ENCODE measurements at places on chromosomes 4 and X.
A peak's percentile ranks its signal among the peaks of the same experiment; 100 is the strongest.

DNA sequence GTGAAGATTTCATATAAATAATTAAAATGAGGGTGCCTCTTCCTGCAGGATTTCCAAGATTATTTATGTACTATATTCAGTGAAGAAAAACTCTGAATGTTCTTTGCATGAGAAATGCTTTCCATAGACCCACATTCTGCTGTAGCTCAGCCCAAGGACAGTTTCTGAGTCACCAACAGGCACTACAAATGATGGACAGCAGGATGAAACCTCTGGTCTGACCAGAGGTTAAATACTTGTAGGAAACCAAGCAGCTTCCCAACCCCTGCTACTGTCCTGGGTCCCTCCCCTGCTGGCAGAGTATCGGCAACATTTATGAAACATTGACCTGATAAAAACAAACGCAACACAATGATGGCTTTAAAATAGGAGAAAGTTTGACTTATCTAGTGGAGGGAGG, 73.1 kb downstream of the CXXC4 start:
- DNase-seq = no peak

DNA sequence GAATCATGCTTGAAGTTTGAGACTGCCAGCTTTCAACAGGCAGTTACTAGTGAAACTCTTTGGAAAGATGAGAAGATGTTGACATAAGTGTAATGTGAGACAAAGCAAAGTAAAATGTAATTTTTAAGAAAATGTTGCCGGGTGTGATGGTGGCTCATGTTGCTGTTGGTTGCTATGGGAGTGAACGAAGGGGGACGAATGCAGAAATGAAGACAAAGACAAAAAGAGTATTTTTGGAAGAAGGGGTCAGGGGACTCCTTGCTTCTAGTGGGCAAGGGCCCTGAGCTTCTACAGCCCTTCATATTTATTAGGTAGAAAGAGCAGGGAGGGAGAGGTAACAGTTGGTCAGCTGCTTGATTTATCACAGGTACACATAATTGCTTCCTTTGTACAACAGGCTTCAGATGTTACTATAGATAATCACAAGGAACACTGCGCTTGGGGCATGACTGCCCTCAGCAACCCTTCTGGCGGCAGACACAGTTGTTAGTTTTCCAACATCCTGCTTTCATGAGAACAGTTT, 11.9 kb upstream of the UGDH start:
- DNase-seq = no peak

GRCh38 chrX:72262077-72262476, 15.0 kb downstream of the RPS4X start:
- no peak for DNase-seq

- no peak for DNase-seq
Measured at GRCh38 chr4:5821665-5822358, 71.1 kb downstream of the CRMP1 start.

DNA sequence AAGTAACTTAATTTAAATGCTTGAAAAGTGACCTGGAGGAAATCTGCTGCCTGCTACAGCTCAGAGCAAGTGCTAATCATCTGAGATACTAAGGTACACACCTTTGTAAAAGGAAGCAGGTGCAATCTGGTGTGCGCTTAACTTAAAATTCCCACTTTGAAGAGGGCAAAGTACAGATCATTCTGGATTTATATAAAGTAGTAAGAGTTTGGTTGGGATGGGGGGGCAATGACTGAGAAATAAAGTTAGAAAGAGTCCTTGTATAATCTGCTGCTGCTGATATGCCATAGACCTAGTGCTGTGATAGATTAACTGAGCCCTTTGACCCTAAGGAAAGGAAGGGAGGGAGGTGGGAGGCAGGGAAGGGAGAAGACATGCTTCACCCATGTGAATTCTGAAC, 141.0 kb downstream of the MTNR1A start:
- no peak for DNase-seq

DNA sequence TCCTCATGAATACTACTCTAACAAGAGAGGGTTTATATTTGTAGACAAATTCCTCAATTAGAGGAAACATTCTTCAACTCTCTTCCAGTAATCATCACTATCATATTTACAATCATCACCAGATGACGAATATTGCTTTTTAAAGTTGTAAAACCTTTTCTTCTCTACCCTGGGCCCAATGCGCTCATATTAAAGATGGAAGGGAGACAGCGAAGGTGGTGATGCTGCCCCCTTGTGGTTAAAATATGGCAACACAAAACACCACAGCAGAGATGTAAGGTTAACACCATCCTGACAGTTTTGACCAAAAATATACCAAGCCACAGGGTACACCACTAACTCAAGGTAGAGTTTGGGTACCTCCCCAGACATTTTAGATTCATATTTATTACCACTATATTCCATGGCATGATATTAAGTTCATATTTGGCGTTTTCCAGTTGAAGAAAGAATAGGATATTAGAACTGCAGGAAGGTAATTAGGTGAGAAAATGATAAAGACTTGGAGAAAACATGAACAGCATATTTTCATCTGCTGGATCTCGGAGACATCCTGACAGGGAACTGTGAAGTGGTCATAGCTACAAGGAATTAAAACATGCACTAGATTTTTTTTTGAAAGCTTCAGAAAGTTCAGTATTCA, 72.8 kb downstream of the SLC9A7 start:
- DNase-seq = no peak

DNA sequence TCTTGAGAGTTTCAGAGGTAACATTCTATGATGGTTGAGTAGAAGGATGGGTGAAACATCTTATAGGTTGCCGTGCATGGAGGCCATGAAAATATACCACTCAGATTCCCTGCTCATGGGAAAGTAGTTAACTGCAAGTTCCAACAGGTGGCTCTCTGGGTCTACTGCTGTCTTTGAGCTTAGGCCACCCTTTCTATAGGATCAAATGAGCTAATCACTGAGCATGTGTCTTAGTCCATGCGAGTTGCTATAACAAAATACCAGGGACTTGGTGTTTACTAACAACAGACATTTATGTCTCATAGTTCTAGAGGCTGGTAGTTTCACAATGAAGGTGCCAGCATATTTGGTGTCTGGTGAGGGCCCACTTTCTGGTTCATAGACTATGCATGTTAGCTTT, 144.8 kb upstream of the UNC5C start:
- DNase-seq = no peak

DNA sequence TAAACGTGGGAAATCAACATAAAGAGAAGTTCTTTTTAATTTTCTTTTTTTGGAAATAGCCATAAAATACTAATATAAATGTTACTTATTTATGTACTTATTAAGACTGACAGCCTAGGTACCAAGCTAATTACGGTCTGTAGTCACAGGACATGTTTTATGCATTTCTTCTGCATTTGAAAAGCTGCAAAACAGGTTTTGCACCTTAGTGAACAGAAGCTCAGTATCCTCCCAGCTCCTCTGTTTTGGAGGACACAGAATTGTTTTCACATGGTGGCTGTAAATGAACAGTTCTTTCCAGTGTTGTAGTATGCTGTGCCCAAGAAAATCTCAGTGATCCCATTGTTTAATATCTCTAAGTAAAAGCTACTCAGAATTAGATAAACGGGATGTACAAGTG, 1788.0 kb upstream of the TENM3 start:
- no peak for DNase-seq

- no peak for DNase-seq
Measured at GRCh38 chr4:1126506-1126905, 13.1 kb upstream of the RNF212 start.

DNA sequence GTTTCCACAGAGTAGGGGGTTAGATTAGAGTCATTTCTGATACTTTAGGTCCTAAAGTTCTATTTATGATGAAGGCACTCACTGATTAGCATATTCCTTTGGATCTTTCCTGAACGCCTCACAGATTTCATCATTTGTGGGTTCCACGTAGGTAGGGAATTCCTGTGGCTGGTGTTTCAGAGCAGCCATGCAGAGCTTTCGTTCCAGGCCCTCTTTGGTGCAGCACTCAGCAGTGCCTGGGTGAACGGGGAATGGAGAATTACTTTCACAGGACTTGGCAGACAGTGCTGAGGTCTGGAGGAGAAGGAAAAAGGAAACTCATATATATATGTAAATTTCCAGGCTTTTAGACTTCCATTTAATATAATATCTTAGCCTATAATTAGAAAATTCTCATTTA, 18.5 kb downstream of the GC start:
- DNase-seq = no peak

- no peak for DNase-seq
Measured at GRCh38 chr4:159900562-159900961, 797.7 kb downstream of the RAPGEF2 start.

DNA sequence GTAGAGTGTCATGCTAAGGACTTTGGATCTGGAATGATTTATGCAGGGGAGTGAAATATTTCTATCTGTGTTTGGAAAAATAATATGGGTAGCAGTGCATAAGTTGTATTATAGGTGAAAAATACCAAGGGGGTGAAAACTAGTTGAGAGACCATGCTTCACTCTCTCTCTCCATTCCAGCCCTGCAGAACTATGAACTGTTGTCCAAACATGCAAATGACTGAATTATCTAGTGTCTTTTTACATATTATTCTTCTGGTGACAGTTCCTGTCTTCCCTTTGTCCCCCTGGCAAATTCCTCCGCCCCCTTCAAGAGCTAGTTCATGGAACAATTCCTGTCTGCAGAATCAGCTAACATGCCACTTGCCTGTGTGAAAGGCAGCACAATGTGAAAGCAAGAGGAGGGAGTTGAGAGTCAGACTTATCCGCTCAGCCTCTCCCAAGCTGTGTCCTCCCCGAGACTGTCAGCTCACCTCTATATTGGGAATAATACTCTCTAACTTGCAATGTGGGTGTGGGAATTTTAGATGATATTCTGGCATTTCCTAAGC, 2.3 kb downstream of the PF4 start:
- DNase-seq = no peak

GRCh38 chr4:104188301-104188700, 306.4 kb downstream of the CXXC4 start:
- no peak for DNase-seq

- no peak for DNase-seq
Measured at GRCh38 chr4:1815997-1816860, 23.1 kb downstream of the FGFR3 start.

DNA sequence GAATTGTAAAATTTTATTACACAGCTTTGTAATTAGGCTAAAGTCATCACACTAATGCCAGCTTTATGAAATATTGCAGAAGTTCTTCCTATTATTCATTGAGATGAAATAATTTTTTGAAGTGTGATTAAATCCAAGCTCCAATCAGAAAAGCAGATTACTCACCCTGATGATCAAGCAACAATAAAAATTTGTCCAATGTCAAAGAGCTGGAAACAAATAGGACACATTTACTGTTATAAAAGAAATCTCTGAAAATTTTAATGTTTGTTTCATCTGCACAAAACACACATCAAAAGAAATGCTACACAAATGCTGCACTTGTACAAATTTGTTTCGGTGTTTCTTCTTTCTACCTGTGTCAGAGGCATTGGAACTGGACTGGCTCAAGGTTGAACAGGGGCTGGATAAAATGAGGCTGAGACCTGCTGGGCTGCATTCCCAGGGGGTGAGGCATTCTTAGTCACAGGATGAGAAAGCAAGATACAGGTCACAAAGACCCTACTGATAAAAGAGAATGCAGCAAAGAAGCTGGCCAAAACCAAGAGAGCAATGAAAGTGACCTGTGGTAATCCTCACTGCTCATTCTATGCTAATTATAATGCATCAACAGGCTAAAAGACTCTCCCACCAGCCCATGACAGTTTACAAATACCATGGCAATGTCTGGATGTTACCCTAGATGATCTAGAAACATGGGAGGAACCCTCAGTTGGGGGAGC, 78.3 kb downstream of the GASK1B start:
- peak; percentile 2 for DNase-seq

DNA sequence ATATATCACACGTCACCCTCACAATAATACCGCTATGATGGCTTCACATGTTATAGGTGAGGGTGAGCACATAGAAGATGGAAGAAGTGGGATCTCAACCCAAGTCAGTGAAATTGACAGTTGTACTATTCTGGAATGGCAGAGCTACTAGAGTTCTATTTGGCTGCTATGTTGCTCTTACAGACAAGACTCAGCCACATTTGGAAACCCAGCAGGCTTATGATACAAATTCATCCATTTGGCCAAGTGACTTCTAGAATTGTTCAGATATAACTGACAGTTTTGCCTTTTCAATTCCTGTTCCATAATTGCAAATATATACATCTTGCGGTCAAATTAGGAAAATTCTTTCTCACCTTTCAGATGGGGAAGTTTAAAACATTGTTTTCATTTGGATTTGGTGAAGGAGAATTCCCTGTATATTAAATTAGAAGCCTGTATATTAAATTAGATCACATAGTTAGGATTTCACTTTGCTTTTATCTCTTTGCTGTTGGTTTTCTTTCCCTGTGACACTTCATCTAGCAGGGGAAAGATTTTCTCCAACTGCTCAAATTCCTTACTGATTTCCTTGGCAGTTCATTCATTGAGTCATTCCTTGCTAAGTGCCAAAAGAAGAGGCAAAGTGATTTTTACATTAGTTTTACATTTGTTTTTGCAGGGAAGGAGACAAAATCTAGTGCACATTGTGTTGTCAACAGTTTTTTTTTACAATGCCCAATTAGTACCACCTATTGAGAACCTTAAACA, 120.6 kb upstream of the TBC1D9 start:
- DNase-seq = no peak

DNA sequence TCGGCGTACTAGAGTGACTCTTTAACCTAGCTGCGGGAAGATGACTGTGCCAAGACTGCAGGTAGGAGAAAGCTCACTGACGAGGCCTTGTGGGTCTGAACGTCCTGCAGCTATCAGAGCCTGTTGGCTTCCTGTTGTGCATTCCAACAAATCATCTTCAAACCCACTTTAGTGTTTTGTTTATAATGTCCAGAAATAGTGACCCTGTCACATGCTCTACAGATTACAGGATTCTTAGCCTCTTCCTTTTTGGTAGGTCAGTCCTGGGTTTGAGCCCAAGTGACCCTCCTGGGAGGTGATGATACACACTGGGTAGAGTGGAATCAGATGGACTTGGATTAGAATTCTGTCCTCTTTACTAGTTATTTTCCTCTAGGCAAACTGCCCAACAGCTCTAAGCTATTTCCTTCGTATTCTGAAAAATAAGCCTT, 33.2 kb downstream of the HTT start:
- DNase-seq = no peak

DNA sequence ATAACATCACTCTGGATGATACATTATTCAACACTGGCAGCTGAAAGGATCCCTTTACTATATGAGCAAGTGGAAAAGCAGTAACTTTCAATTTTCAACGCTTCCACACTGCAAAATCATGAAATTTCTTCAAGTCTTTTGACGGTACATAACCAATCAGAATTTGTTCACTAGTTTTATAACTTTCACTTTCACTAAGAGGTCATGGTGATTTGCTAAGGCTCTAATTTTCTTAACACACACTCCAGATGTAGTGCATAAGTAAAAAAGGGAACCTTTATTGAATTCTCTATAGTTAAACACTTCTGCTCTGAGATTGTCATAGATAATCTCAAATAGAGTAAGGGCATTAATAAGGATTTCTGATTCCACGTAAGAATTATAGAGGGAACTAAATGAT, 4.1 kb downstream of the ARMCX2 start:
- no peak for DNase-seq

- no peak for DNase-seq
Measured at GRCh38 chr4:111434586-111434985, 710.7 kb upstream of the FAM241A start.

Data from SW 1271 (cell line).